ENCODE measurements at places on chromosomes 4 and X.
A peak's percentile ranks its signal among the peaks of the same experiment; 100 is the strongest.

GRCh38 chrX:139211568-139212182, 318.9 kb upstream of the F9 start:
- no peak for DNase-seq

- DNase-seq, result peak; percentile 74
Observed at GRCh38 chr4:80197601-80198440, 518 bp downstream of the PRDM8 start.

DNA sequence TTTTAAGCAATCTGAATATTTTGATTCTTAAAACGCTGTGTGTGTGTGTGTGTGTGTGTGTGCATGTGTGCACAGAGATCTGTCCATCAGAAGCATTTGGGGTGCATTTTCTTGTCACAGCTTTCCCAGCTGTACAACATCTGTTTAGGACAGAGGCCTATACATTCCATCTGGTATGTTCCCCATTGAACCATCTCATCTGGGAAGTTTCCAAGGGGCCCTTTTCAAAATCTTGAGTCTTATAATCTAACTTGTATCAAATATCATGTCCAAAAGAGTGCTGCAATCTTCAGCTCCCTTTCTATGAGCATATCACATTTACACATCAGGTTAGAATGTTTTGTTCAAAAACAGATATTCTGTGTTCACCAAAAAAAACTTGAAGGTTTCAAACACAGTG, 16.5 kb upstream of the MID1 start:
- DNase-seq, result no peak

DNA sequence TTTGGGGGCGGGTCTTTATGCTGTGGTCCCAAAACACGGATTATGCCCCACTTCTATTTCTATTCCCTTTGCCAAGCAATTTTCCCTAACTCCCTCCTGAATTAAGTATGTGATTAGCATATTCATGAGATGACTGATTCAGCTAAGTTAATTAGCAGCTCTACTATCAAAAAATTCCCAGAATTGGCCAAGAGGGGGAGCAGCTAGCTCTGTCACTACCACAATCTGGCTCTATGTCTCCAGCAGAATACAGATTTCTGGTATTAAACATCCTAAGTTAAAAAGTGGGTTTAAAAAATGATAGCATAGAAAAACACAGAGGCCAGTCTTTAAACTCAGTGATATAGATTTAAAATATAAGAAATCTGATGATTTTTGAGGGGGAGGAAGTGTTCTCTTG, 80.3 kb downstream of the GPC4 start:
- peak; percentile 50 for DNase-seq

- no peak for DNase-seq
Observed at GRCh38 chr4:120081726-120082125, 15.1 kb upstream of the MAD2L1 start.

- DNase-seq, result no peak
Observed at GRCh38 chrX:40031911-40032310, 65.8 kb downstream of the BCOR start.

DNA sequence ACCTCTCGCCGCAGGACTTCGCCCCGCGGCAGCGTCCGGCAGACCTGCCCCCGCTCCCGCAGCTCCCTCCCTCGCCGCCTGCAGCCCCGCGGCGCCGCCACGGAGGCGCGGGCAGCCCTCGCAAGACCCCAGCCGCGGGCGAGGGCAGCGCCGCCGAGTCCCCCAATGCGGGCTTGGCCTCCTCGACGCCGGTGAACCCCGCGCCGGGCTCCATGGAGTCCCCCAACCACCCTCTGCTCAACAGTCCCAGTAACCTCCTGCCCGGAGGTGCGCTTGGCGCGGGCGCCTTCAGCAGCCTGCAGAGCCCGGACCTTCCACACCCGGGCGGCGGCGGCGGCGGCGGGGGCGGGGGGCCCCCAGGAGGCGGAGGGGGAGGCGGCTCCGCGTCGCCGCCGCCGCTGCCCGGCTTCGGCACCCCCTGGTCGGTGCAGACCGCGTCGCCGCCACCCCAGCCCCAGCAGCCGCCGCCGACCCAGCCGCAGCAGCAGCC, 1.2 kb downstream of the CPEB2 start:
- DNase-seq, result peak; percentile 2

- DNase-seq, result no peak
Observed at GRCh38 chr4:124526331-124526730, 186.2 kb downstream of the ANKRD50 start.

- DNase-seq, result no peak
Observed at GRCh38 chr4:93633721-93634120, 194.8 kb upstream of the ATOH1 start.
